ENCODE measurements at places on chromosomes 1 and 21.

GRCh38 chr21:34004974-34005373, 68.4 kb upstream of the MRPS6 start:
- DNase-seq: no peak

GRCh38 chr1:186858923-186859322, 30.2 kb downstream of the PLA2G4A start:
- no peak for DNase-seq

DNA sequence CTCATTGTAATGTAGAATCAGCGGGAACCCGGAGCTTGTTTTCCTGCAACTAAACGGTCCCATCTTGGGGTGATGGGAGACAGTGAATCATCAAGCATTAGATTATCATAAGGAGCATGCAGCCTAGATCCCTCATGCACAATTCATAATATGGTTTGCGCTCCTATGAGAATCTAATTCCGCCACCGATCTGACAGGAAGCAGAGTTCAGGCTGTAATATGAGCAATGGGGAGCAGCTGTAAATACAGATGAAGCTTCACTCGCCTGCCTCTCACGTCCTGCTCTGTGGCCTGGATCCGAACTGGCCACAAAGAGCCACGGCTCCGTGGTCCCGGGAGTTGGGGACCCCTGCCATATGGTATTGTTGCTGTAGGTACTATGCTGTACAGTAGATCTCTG, 1.6 kb downstream of the IFI44 start:
- no peak for DNase-seq

GRCh38 chr1:26284597-26285347, 4.9 kb downstream of the SH3BGRL3 start:
- DNase-seq: peak; percentile 77

GRCh38 chr1:232806186-232806510, 932 bp downstream of the MAP10 start:
- DNase-seq: no peak

DNA sequence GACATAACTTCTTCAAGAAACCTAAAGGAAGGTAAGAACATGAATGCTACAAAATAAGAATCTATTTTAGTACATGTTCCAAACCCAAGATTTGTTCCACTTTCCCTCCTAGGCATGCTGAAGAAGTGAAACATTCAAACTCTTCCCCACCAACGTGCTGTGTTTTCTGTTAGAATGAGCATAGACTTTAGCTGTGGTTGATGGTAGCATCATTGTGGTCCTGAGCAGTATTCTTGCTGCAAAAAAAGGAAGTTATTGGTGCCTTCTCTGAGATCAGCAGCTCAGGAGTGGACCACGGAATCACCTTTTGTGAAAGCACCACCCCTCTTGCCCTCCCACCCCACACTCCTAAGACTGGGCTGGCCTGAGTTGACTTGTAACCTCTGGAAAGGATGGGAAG, 100.4 kb upstream of the POGK start:
- no peak for DNase-seq

GRCh38 chr1:97350662-97351061, 570.2 kb downstream of the DPYD start:
- no peak for DNase-seq

- DNase-seq: no peak
Measured at GRCh38 chr1:151130987-151131586, 15.3 kb downstream of the SEMA6C start.

GRCh38 chr1:26994787-26995517, 1.5 kb downstream of the TRNP1 start:
- no peak for DNase-seq

- no peak for DNase-seq
Measured at GRCh38 chr1:65955071-65955470, 162.4 kb downstream of the PDE4B start.

GRCh38 chr1:156602557-156602993, 1.3 kb upstream of the GPATCH4 start:
- DNase-seq: no peak

DNA sequence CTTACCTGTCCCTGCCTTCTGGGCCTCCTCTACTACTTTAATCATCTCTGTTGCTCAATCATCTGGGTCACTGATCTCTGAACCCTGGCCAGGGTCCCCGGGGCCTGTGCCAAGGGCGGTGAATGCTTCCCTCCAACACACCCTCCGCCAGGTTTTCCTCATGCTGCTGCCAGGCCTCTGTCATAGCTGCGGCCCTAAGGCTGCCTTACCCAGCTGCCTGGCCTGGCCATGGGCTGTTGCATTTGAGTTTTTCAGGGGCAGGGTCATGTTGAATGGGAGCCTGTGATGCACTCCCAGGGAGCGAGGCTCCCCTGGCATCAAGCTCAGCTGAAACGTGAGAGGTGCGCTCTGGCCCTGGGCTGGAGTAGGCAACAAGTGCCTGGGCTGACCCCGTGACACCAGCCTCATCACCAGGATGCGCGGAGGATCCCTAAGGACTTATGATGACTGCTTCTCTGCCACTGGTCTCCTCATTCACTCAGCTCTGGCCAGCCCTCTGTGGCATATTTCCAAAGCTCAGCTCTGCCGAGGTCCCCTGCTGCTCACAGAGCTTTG, 7.6 kb downstream of the EDN2 start:
- no peak for DNase-seq

- no peak for DNase-seq
Measured at GRCh38 chr1:240198376-240198775, 106.7 kb downstream of the FMN2 start.

DNA sequence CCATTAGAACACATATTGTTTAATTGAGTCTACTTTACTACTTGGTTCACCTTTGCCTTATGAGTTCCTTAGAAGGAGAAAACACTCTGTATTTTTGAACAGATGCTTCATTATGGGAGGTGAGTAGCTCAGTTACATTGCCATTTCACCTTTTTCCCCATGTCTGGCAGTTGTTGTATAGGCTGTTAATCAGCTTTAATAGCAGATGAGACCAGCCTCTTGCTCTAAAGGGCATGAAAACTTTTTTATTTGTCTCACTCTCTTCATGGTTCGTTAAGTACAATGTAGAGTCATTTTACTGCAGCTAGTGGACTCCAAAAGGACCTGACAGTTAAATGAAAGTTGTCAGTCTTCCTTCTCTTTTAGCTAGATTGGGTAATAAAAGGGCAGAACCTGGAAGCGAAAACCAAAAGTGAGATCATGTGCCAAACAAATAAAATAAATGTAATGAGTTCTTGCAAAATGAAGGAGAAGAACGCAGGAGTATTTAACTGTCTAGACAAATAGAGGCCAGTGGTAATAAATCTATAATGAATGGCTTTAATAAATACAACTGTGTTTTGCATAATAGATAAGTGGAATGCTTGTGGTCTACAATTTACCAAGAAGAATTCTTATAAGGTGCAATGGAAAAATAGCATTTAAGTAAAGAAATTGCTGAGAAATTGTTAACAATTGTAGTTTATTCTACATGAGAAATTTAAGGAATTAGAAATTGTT, 180.0 kb upstream of the NEGR1 start:
- no peak for DNase-seq

DNA sequence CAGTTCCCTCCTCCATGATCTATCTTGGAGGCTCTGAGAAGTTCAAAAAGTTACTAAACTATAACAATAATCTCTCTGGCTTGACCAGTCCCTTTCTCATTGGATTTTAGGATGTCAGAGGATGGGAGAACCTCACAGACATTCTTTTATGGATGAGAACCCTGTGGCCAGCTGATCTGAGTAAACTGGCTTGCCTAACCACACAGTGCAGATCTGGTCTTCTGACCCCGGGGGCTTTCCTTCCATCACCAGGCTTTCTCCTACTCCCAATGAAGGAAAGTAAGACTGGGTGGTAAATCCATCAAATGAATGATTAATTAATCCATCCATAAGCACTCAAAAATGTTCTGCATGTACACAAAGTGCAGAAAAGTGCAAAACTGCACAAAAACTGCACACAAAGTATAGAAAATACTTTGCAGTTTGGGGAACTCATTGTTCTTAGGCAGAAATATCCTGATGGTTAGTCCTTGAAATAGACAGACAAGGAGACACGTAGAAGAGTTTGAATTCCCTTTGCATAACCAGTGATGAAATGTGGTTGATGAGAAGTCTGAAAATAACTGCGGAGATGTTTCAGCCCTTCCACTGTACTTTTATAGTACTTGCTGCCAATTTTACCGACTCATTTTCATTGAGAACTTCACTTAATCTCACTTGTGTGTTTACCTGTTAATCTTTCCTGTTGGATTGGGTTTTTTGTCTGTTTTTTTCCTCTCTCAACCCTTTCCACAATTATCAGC, 2.5 kb upstream of the F3 start:
- no peak for DNase-seq

DNA sequence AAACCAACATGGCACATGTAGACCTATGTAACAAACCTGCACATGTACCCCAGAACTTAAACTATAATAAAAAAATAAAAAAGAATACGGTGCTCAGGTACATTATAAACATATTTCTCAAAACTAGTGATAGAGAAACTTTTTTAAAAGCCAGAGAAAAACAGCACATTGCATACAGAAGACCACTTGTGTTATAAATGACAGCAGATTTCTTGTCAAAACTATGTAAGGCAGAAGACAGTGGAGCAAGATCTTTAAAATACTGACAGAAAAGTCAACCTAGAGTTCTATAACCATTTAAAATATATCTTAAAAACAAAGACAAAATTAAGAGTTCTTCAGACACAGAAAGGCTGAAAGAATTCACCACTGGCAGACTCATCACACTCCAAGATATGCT, 144.7 kb downstream of the NEGR1 start:
- no peak for DNase-seq

- no peak for DNase-seq
Measured at GRCh38 chr1:230382001-230382491, 44.1 kb downstream of the PGBD5 start.

GRCh38 chr1:117561071-117561470, 44.8 kb upstream of the TENT5C start:
- no peak for DNase-seq

GRCh38 chr21:14403681-14404318, 20.9 kb upstream of the HSPA13 start:
- no peak for DNase-seq

- DNase-seq: no peak
Measured at GRCh38 chr1:175287377-175287776, 94.8 kb upstream of the KIAA0040 start.

DNA sequence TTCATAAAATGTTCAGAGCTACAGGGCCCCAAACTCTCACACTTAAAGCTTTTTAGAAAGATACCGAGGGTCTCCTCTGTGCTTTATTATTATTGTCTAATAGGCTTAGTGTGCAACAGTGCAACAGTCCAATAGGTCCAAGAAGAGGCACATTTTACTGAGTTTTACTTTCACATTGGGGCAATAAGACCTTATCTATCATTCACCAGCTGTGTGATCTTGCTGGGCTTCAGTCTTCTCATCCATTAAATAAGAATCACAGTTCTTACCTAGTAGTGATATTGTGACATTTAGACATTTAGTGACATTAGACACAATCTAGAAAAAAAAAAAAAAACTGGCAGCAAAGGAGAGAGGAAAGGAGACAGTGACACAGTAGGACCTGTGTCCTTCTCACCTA, 175.8 kb upstream of the NFIA start:
- DNase-seq: no peak

- DNase-seq: no peak
Measured at GRCh38 chr1:229407206-229408026, 26.5 kb downstream of the ACTA1 start.

DNA sequence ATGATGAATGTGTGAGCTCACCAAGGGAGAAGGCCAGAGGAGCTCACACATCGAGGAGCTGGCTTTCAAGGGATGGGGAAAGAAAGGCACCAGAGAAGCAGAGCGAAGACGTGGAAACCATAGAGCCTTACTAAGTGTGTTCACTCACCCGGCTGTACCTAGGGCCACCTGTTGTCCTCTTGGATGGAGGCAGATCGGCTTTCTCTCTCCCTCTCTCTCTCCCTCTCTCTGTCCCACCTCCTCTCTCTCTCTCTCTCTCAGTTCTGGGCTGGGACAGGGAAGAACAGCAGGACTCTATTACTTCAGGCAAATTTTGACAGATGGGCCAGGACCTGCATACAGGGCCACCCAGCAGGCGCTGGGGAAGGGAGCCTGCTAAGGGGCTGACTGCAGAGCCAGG, 64.8 kb downstream of the HIVEP3 start:
- no peak for DNase-seq

DNA sequence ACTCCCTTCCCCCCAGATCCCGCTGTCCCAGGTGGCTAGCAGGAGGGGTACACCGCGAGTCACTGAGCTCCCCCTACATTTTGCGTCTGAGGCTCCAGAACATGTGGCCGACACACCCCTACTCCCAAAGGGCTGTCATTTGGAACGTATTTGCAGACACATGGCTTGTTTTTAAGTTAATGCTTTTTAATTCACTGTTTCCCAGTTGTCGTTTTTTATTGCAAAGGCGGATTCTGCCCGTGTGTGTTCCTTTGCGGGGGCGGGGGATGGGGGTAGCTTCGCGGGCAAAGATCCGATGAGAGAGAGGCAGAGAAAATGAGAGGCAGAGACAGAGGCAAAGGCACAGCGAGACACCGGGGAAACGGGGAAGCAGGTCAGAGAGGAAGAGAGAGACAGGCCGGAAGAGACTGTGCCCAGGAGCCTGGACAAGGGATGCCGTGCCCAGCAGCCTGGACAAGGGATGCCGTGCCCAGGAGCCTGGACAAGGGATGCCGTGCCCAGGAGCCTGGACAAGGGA, 270.2 kb downstream of the FOXD2 start:
- no peak for DNase-seq

GRCh38 chr1:16138772-16139221, 17.1 kb downstream of the EPHA2 start:
- DNase-seq: no peak

DNA sequence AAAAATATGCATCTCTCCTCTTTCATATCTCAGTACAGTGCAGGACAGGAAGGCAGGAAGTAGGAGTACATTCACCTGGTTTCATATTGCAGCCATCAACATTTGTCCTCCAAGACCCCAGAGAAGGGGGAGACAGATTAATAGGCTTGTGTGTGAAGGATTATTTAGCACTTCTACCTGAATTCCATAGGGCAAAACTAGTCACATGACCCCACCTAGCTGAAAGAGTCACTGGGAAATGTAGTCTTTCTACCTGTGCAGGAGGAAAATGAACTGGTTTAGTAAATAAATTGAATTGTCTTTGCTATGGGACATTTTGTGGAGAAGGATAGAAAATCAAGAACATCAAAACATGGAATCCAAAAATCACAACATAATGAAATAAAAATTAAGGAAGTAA, 13.9 kb upstream of the TRIM33 start:
- DNase-seq: no peak

DNA sequence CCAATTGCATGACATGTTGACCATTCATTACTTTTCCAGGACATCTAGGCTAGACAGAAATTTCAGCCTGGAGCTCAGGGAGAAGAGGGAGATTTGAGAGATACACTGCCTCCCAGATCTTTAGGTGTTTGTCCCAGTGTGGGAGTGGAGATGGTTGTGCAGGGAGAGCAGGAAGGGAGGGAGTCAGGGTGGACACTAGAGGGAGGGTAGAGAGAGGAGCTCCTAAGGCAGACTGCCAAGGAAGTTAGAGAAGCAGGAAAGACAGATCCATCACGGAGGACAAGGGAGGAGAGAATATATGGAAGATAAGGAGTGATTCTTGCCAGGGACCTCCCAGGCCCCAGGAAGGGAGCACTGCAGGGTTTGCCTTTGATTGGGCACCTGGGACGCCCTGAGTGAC, 8.7 kb downstream of the CDCA8 start:
- DNase-seq: no peak
